ENCODE measurements at places on chromosomes 3 and 15.

GRCh38 chr15:72474466-72474911 is 359 bp downstream of the ARIH1 start:
- DNase-seq, result no peak

- peak; percentile 44 for DNase-seq
Measured at GRCh38 chr15:50247819-50248655, 17.5 kb downstream of the HDC start.

- no peak for DNase-seq
Measured at GRCh38 chr15:99702895-99703602, 30.2 kb downstream of the LYSMD4 start.

GRCh38 chr15:78083687-78084448 is 6.4 kb upstream of the TBC1D2B start:
- no peak for DNase-seq

- no peak for DNase-seq
Measured at GRCh38 chr3:9345041-9345440, 17.8 kb upstream of the THUMPD3 start.

GRCh38 chr3:183818041-183818620 is 7.2 kb downstream of the MAP6D1 start:
- DNase-seq, result no peak

- DNase-seq, result no peak
Measured at GRCh38 chr3:53581671-53582070, 87.3 kb downstream of the CACNA1D start.

- DNase-seq, result peak; percentile 86
Measured at GRCh38 chr3:113051302-113051711, 60.5 kb downstream of the GTPBP8 start.

DNA sequence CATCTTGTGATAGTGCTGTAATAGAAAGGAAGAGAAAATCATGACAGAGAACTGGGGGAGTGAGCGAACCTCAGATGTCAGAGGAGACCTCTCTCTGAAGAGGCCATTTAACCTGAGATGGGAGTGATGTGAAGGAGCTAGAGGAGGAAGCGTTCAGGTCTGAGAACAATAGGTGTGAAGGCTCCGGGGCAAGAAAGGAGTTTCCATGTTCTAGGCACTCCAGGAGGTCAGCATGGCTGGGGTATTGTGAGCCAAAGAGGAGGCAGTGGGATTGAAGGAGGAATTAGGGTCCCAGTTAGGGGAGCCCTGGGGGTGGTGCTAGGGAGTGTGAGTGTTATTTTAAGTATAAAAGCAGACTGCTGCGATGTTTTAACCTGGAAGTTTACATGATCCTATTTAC is 8.8 kb upstream of the FILIP1L start:
- no peak for DNase-seq

GRCh38 chr15:88127432-88127790 is 129.1 kb downstream of the NTRK3 start:
- DNase-seq, result no peak

DNA sequence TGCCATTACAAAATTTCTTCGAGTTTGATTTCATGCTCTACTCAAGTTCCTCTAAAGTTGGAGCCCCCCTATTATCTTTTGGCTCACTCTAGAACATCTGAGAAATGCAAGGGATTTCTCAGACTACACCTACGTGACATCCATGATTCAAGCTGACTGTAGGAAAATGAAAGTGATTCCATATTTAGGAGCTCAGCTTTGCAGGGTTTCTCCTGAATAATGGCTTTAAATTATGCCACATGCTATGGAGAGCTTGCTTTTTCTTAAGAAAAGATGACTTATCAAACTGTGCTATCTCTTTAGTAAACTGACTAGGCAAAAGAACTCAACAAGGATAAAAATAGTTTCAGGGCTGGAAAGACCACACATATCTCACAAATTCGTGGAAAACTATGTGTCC is 292.1 kb downstream of the LSAMP start:
- no peak for DNase-seq

DNA sequence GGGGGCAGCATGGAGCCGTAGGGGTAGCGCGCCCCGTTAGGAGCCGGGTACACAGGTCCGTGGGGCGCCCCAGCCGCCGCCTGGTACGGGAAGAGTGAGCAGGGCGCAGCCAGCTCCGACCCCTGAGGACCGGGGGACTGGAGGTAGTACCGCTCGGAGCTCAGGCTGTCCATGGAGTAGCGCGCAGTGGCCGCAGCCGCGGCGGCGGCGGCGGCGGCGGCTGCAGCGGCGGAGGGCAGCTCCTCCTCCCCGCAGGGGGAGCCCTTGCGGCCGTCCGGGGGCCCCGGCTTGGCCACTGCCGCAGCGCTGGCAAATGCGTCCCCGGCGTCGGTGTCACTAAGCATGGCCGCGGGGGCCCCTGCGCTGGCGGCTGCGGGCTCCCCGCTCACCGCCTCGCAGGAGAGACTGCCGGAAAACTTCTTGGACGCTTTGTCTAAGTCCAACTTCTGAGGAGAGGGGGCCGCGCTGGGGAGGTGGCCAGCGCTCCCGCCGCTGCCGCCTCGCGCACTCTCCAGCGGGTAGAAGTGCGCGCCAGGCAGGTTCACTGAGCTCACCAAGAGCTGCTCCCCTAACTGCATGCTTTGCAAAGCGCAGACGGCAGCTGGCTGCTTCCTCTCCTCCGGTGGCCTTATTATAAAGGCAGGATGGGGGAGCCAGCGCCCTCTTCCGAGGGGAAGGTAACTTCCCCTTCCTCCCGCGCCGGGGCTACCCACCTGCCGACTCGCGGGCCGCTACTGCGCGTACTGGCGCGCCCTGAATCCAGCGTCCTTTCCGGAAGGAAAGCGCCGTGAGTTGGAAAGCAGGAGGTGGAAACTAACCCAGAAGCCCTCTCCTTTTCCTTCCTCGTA is at the start of gene EOMES:
EOMES (minus strand) TSS at position 607 of the 848 bp plus-strand sequence; CDS start at position 578, 29 bp downstream.
- DNase-seq, result peak; percentile 77

DNA sequence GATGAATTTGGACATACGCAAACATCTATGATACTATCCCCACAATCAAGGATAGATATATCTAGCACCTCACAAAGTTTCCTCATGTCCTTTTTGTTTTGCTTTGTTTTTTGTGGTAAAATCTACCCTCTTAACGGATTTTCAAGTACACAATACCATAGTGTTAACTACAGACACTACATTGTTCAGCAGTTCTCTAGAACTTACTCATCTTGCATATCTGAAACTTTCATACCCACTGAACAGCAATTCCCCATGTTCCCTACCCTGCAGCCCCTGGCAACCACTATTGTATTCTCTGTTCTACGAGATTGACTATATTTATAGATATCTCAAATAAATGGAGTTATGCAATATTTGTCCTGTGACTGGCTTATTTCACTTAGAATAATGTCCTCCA is 58.1 kb upstream of the TJP1 start:
- no peak for DNase-seq

GRCh38 chr3:111080413-111080812 is 8.8 kb downstream of the NECTIN3 start:
- DNase-seq, result no peak

DNA sequence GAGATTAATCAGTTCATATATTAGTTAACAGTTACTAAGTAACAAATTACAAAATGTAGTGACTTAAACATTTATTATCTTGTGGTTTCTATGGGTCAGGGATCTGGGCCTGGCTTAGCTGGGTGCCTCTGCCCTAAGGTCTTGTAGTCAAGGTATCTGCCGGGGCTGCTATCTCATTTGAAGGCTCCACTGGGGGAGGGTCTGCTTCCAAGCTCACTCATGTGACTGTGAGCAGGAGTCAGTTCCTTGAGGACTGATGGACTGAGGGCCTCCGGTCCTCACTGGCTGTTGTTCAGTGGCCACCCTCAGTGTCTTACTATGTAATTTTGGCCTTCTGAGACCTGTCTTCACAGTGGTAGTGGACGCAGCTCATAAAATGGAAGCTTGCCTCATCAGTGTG is 135.9 kb upstream of the PLXNA1 start:
- DNase-seq, result no peak

- no peak for DNase-seq
Measured at GRCh38 chr3:81643721-81644120, 117.7 kb downstream of the GBE1 start.

DNA sequence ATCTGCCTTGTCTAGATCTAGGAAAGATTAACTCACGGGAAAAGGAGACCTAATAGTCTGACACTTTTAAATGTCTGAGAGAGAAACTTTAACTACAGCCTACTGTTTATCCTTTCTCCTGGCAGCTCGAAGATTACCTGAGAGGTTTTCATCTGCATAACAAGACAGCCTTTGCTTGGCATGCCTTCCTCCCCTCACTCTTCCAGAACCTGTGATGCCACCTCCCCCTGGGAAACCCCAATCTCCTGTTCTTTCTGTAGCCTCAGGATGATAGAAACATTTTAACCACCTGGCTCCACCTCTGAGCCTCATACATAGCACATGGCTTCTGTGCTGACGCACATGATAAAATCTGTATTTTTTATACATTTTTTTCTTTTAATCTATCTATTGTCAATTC is 420.8 kb downstream of the CNTN6 start:
- no peak for DNase-seq

GRCh38 chr3:141269961-141270360 is 38.3 kb downstream of the PXYLP1 start:
- DNase-seq, result no peak

GRCh38 chr3:13045904-13046568 is 27.2 kb downstream of the IQSEC1 start:
- peak; percentile 18 for DNase-seq

- DNase-seq, result no peak
Measured at GRCh38 chr3:177123822-177124221, 73.5 kb downstream of the TBL1XR1 start.

DNA sequence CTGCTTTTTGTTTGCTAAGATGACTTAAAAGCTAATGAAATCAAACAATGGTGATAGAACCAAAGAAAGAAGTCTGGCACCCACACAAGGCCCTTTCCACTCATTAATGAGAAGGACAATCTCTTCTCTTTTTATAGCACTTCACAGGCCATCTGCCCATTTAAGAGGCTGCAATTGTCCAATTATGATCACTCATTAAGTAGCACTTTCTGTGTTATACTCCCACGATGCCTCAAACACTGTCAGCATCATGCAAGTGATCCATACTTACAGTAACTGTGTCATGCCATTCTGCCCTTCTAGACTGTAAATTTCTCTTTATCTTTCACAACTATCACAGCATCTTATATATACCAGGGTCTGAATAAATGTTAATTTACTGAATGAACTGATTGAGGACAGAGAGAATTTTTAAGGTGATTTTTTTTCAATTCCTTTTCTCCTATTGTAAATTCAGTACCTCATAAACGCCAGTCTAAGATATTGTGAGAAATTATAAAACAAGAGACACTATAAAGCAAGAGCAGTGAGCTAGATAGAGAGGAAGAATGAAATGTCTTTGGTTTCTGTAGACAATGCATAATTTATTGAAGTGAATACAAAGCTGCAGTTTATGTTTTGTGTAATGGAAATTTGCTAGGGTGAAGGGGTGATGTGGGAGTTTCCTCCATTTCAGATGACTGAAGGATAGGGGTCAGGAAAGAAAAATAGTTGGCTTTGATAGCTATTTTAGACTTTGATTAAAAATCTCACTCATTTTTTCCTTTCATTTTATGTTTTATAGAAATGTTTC is 17.3 kb downstream of the CD200 start:
- DNase-seq, result no peak

DNA sequence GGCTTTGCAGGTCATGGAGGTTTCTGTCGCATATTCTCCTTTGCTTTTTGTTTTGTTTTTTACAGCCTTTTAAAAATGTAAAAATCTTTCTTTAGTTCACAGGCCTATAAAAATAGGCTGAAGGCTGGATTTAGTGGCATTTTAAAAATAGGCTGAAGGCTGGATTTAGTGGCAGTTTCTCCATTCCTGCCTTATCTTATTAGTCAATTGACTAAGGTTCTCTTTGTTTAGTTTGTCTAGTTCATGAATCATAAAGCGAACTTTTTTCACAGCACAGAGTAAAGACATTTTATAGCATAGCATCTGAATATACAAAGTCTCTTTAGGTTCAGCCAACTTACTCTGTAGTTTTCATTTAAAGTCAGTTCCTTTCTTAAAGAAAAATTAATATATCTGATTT is 31.4 kb downstream of the AP4E1 start:
- no peak for DNase-seq

DNA sequence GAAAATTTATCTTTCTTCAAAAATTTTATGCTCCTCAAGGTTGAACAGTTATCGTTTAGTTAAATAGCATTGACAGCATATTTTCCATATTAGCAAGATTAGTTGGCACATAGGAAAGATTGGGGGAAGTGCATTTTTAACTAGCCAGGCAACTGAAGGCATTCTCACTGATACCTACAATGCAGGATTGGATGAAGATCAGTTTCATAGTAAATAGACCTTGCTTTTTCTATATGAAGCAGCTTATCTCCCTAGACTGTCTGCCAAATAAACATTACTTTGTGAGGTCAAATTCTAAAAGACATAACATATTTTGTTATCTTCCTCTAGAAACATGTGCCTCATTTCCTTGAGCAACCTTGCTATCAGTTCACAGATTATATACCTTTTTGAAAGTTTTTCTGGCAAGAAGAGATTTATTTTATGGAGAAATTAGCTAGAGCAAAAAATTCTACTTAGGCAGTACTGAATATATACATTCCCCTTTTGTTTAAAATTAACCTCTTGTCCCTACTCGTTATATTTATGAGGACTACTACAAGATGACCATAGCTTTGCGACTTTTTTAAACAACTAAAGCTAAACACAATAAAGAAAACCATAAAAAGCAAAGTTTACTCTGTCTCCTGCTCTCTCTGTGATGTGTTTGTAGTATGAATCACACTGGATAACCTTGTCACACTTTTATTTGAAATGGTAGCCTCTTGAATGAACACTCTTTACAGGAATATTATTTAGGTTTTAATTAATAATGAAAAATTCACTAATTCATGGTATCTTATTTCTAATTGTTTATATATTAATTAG is 654.9 kb upstream of the TBL1XR1 start:
- DNase-seq, result no peak

All from activated naive CD8-positive, alpha-beta T cell treated with anti-CD3 and anti-CD28 coated beads, Interleukin-2, amount 50 U/mL, for 24 hours (primary cell).